ENCODE measurements at places on chromosomes 7 and 10.

DNA sequence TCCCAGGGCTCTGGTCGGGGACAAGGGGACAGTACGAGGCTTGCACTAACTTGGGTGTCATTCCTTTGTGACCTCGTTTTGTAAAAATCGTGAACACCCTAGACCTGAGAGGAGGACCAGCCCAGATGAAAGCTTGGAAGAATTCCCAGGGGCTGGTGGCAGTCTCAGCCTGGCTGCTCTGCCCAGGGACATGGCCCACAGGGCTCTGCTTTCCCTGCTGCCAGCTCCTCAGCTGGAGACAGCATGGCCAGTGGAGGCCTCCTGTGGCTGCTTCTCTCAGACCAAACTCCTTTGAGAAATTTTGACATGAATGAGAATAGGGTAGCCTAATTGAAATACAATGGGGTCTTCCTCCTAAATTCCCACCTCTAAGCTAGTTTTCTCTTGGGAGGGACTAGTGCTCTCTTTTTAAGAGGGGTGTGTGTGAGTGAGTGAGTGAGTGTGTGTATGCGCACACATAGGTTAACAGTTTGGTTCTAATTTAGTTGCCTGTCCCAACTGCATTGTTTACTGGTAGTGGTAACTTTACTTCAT lies 140.3 kb upstream of the EFCAB10 start:
- DNase-seq: no peak

DNA sequence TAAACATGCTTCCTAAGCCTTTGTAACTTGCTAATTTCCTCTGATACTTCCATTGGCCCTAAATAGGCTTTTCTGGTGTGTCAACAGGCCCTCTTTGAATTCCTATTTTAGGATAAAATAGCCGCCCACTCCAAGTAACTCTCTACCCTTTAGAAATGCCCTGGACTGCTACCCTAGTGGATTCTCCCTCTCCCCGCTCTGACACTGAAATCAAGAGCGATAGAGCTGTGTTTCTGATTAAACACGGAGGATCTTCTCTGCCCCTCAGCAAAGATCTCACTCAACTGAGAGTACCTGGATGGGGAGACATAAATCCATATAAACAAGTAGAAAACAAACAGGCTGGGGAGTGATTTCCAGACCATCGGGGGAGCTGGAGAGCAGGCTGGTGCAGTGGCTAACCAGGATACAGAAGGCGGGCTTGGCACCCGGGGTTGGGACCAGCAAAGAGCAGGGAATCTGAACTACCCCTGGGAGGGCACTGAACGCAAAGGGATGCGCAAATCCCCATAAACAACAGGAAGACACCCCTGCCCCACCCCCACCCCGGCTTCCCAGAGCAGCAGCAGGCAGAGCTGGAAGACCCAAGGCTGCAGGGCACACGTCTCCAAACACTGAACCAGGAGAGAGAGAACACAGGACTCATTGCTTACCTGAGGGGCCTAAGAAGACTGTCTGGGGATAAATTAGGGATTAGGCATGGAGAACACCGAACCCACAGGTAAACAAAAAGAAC lies 2.5 kb downstream of the ASB13 start:
- no peak for DNase-seq

DNA sequence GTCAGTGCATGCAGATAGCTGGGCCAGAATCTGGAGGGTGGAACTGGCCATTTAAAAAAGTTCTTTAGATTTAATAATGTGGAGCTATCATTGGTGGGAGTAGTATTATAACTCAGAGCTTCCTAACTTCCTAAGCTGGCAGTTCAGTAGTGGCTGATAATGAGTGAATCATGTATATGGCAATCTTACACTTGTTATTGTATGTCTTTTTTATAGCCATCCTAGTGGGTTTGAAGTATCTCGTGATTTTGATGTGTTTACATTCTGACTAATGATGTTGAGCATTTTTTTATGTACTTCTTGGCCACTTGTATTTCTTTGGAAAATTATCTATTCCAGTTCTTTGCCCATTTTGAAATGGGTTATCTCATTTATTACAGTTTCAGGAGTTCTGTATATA lies 15.4 kb downstream of the TFAM start:
- no peak for DNase-seq

DNA sequence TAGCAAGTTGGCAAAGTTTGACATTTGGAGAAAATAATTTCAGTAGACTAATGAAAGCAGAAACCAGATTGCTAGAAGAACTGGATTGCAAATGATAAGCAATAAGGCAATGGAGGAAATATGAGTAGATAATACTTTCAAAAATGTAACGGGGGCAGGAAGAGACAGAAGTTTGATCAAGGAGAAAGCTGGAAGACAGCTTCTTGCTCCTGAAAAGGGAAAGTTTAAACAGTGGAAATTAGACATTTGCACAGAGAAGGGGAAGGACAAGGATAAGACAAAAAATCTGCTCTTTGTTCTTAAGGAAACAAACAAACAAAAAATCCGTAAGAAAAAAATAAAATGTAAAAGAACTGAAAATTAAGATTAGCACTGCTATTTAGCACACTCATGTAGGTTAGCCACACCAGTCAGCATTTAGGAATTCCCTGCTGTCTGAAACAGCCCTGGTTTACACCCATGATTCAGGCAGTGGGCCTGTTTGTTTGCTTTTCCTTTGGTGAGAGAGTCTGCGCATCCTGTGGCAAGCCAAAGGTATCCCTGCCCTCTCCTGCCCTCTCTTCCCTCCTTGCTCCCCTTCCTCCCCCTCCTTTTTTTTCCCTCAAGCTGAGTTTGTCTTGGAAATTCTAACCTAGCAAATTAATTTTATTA lies 104.3 kb upstream of the CAV2 start:
- no peak for DNase-seq

DNA sequence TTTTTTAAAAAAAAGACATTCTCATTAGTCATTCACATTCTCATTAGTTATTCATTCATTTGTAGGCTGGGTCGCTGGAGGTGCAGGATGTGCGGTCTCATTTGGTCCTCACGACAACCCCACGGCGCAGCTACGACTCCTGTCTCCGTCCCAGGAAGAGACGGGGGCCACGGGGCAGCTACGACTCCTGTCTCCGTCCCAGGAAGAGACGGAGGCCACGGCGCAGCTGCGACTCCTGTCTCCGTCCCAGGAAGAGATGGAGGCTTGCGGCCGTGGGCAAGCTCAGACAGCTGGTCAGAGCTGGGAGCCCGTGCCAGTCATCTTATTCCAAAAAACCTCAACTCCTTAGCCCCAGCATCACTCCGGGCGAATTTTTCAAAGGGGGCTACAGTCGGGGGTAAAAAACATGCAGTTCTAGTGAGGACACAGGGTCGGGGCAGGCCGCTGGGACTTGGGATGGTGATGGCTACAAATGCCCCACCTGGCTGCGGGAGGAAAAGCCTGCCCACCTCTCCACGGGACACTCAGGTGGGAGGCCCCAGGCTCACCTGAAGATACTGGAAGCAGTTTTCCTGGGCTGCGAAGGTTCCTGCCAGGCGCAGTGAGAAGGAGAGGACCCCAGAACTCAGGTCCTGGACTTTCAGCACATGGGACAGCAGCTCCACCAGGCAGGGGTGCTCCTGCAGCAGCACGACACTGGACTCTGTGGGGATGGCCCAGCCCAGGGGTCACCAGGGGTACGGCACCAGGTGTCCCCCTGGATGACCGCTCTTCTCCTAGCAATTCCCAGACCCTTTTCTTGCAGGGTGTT lies 8.3 kb downstream of the BRAT1 start:
- DNase-seq: no peak

- DNase-seq: no peak
Measured at GRCh38 chr10:110457851-110458250, 39.9 kb upstream of the DUSP5 start.

DNA sequence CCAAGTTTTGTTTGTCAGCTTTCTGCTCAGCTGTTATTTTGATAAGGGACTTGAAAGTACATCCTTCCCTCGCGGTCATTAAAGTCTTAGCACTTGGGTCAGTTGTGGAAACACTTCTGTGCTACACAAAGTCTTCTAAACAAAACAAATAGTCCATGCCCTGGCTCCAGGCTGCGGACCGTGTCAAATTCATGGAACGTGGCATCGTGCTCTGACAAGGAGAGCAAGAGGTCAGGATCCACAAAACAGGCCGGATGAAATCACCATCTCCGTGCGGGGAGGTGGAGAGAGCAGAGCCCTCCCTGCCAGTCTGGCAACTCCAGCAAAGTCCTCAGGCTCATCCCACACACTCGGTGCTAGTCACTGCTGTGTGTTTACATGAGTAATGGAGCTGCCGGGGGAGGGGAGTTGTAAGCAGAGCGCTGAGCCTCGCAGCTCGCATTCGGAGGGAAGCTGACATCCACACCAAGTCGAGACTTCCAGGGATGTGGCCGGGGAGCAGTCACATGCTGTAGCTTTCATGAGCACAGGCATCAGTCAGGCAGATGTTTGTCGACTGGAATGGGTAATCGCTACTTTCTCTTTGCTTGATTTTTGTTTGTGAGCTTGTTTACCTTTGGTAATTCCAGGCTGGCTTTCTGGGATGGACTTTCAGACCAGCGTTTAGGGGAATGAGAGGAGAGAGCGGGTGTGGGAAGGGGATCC lies 147.6 kb downstream of the ARID5B start:
- no peak for DNase-seq

- DNase-seq: no peak
Measured at GRCh38 chr10:36050763-36051499, 408.8 kb upstream of the FZD8 start.

DNA sequence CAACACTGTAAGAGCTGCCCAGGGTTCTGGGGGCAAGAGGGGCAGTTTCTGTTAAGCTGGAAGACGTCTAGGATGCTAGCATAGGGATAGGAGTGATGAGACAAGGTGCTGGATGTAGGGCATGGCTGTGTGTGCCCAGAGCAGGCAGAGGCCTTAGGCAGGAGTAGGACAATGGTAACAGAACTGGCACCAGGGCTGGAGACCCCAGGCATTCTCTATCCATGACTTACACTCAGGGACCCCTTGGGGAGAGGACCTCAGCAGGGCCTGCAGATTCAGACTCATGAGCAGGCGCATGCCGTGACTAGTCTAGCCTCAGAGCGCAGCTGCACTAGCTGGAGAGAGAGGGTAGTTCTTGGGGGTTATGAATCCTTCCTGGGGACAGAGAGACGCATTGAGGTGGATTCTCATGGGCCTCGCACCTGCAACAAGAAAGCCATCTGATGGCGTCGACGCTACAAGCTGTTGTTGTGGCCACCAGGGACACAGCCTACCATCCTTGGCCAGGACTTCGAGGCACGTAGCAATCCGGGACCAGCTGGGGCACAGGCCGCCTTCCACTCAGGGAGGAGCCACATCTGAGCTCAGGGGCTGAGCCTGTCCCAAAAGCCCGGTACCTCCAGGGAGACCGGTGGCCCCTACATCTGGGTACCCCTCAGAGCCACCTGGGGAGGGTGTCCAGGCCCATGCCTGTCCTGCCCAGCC lies 474.1 kb downstream of the PTPRN2 start:
- DNase-seq: no peak

DNA sequence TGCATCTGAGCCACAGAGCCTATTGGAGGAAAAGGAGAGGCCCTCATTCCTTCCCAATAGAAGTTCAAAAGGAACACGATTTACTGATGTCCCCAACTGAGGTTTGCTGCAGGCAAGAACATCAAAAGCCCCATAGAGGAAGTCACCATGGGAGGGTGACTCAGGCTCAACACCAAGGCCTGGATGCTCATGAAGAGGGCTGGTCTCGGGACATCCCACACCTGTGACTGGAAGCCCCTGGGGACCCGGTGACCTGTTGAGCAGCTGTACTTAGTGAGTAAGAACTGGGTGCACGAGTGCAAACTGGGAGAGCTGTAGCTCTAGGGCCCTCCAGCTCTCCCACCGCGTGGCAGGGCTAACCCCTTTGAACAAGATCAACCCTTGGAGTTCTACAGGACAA lies 38.0 kb downstream of the CYTH3 start:
- DNase-seq: no peak

GRCh38 chr10:124197371-124198124 lies 104.2 kb upstream of the CHST15 start:
- DNase-seq: no peak

GRCh38 chr7:25158966-25159365 lies 33.9 kb upstream of the CYCS start:
- no peak for DNase-seq

DNA sequence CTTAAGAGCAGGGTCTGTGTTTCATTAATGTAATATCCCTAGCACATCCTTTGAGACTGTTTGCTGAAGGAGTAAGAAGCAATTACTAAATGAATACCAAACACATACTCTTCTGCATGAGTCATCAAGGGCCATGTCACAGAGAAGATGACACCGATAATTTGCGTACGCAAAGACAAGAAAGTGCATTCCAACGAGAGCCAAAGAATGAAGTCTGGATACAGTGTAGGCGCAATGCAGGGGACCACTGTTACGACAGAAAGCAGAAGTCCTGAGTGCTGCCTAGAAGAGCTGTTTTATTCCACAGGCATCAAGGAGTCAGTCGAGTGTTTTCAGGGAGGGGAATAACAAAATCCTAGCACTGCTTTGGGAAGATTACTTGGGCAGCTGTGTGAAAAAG lies 62.7 kb downstream of the VPS41 start:
- DNase-seq: no peak

DNA sequence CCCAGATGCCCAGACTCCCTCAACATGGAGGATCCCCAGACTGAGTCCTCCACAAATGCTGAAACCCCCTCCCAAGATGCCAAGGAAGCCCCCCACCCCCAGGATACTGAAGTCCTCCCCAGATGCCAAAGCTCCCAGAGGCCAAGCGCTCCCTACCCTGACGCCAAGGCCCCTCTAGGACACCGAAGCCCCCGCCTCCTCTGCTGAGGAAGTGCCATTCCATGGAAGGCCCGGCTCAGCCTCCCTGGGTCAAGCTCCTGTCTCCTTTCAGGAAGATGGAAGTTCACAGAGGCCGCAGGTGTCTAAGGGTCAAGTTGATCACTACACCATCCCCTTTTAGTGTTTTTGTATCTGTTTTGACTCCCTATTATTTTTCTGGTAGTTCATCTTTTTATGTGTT lies 606.8 kb downstream of the DNAJB6 start:
- no peak for DNase-seq

DNA sequence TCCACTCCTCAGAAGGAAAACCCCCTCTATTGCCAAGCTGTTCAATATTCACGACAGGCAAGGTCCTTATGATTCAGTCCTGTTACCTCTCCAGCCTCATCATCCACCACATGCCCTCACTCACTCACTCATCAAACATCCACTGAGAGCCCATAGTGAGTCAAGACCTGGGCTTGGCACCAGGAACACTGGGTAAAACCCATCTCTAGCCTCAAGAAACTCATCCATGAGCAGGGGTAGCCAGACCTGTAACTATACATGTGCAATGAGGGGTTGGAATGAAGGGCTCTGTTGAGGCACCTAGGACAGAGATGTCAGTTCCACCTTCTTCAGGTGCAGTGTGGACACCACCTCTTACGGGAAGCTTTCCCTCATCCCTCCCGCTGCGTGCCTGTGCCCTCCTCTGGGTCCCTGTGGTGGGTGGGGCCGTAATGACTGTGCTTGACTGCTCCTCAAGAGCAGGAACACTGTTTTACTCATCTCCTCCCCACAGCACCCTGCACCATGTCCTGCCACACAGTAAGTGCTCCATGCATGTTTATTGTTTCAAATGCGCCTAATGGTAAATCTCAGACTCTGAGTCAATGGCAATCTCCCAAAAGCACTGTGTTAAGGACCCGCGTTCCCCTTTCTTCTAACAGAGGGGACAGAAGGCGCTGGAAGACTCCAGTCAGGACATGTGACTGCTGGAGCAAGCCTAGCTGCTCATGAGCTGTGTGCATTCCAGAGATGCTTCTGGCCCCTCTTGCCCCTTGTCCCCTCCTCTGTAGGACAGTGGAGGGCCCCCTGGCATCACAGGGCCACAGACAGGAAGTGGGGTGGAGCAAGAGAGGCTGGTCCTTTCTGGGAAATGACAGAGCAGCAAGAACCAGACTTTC lies 95.4 kb downstream of the HIPK2 start:
- DNase-seq: no peak

Data from DMS79 (cell line).